ENCODE measurements at places on chromosomes 7 and 10. TPM values are rescaled to one million over a fixed set of nuclear protein-coding genes. Genes with fewer than 3 reads are reported as not detected.

GRCh38 chr10:78301891-78302738, 268.5 kb downstream of the RPS24 start:
- peak; percentile 41 for DNase-seq

Gene ERVW-1
- total RNA-seq: not detected

Gene FOXP2
- total RNA-seq: 4.4 TPM

Gene HOXA2
- total RNA-seq: 0.15 TPM

DNA sequence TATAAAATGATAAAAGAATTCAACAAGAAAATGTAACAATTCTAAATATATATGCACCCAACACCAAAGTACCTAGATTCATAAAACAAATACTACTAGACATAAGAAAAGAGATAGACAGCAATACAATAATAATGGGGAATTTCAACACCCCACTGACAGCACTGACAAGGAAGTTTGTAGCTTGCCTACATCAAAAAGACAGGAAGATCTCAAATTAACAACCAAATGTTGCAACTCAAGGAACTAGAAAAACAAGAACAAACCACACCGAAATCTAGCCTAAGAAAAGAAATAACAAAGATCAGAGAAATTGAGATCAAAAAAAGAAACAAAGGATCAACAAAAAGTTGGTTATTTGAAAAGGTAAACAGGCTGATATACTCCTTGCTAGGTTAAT, 36.5 kb upstream of the TNKS2 start:
- DNase-seq: no peak

Gene ZNF804B
- total RNA-seq: not detected

GRCh38 chr10:71185209-71185608, 27.2 kb upstream of the UNC5B start:
- no peak for DNase-seq

Data from left lobe of liver (tissue), 2 donors.